CD4-positive, alpha-beta T cell treated with Interleukin-21 for 1 hour (primary cell): ENCODE measurements at places on chromosomes 12 and 14.

DNA sequence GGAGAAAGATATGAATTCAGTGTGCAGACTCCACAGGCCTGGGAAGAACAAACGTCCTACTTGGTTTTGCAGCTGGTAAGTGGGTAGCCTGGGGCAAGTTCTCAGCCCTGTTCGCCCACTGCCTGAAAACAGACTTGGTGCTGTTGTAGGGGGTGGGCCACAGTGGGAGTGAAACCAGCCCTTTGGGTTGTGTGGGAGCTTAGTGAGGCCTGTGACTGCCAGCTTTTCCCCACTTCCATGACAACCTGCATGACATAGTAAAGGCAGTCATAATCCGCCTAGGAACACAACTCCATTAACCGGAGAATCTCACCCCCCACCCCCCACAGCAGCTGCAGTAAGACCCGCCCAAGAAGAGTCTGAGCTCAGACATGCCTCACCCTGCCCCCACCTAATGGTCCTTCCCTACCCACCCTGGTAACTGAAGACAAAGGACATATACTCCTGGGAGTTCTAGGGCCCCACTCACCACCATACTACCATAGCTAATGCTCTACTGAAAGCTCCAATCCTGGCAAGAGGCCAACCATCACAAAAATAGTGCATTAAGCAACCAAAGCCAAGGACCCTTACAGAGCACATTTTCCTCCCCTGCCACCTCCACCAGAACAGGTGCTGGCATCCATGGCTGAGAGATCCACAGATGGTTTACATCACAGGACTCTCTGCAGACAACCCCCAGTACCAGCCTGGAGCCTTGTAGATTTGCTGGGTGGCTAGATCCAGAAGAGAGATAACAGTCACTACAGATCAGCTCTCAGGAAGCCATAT, 39.8 kb upstream of the LMNTD1 start:
- DNase-seq: no peak

- DNase-seq: no peak
Measured at GRCh38 chr14:79475887-79476532, 735.3 kb downstream of the DIO2 start.

DNA sequence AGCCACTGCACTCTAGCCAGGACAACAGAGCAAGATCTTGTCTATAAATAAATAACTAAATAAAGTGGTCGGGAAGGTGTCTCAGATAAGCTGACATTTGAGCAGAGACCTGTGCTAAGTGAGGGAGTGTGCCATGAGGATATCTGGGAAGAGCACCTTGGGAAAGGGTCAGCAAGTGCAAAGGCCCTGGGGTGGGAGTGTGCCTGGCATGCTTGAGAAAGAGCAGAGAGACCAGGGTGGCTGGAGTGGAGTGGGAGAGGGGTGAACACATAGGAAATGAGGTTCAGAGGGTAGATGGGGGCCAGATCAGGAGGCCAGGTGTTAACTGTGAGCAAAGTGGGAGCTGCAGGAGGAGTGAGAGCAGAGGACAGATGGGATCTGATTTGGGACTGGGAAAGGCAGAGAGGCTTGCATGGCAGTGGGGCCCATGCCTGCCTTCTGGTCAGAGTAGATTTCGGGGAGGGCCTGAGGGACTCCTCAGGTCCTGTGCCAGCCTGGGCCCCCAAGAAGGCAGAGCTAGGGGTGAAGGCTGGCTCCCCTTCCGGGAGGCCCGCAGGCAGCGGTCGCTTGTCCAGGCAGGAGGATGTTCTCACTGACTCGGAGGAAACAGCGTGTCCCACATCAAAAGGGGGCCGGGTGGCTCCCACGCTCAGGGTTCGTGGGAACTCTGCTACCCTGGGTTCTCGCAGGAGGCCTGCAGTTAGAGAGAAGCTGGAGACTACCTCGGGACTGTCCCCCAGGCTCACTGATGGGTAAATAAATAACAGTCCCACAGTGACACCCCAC, 32.6 kb downstream of the DTX1 start:
- peak; percentile 68 for DNase-seq

GRCh38 chr12:46522071-46522470, 149.5 kb upstream of the SLC38A2 start:
- no peak for DNase-seq

DNA sequence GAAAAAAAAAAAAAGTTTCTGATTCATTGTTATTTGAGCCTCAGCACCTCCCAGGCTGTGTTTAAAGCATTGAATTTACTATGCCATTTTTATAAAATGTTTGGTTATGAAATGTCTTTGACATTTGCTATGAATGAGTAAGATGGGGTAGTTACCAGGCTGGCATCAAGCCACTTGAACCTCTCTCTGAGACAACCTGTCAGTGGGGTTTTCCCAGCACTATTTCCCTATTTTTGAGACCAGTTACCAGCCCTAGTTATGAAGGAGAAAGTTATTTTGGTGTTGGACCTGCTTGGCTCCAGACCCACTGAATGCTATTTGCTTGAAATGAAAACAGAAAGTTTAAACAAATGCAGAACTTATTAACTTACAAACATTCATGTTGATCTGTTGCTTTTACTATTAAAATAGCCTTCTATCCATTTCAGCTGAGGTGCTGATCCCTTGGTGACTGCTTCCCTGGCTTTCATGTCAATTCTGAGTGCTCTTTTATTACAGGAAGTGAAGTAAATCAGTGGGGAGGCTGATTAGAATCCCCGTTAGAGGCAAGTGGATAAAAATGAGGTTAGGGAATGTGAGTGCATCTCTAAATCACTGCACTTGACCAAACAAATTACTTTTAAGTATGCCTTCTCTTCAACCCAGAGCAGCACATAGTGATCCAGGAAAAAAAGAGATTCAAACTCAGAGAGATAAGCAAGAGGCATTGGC, 37.8 kb downstream of the LLPH start:
- peak; percentile 17 for DNase-seq

DNA sequence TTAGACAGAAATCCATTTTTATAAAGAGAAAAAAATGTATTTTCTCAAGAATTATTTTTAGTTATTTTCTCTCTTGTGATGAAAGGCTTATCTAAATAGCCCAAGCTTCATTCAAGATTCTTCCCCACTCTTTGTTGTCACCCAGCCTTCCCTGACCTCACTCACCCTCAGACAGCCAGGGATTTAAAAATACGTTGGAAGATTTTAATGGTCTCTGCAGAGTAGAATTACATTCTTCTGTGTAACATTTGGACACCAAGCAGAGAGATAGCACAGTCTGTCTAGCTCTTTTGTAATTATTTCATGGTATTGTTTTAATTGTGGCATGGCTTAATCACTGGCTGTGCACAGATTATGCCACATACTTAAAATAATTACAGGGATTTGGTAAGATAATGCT, 130.3 kb downstream of the IGF1 start:
- DNase-seq: no peak

- no peak for DNase-seq
Measured at GRCh38 chr12:13961971-13962370, 19.4 kb downstream of the GRIN2B start.

- no peak for DNase-seq
Measured at GRCh38 chr14:57168138-57168679, 100.5 kb downstream of the EXOC5 start.

GRCh38 chr12:121139286-121139685, 6.6 kb downstream of the P2RX7 start:
- DNase-seq: no peak

DNA sequence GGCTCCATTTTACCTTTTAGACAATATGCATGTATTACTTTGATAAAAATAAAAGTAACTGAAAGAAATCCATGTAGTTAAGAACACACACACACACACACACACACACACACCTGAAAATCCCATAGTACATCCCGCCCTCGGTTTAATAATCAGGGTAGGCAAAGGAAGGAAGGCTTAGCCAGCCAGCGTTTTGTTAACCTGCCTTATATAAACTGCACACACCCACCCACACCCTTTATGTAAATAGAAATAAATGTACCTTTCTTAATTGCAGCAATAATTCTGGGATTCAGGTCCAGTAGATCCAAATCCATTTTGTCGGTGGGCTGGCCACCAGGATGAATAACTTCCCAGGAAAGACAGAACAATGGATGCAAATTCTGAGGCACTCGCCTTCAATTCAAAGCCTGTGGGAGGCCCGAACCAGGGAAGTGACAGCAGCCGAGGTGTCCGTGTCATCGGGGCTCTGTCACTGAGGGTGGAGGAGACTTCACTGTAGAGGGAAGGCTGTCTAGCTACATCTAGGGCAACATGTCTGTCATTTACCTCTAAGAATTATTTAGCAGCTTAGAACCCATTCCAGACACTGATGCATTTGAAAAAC, 4.4 kb downstream of the XRCC3 start:
- no peak for DNase-seq

- no peak for DNase-seq
Measured at GRCh38 chr14:99905121-99905520, 111.9 kb downstream of the EML1 start.

DNA sequence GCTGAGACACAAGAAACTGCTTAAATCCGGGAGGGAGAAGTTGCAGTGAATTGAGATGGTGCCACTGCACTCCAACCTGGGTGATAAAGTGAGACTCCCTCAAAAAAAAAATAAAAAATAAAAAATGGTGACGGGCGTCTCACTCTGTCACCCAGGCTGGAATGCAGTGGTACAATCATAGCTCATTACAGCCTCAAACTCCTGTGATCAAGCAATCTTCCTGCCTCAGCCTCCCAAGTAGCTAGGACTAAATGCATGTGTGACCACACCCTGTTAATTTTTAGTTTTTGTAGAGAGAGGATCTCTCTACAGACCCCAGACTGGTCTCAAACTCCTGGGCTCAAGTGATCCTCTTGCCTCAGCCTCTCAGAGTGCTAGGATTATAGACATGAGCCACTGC, 9.1 kb downstream of the SNX6 start:
- DNase-seq: no peak

DNA sequence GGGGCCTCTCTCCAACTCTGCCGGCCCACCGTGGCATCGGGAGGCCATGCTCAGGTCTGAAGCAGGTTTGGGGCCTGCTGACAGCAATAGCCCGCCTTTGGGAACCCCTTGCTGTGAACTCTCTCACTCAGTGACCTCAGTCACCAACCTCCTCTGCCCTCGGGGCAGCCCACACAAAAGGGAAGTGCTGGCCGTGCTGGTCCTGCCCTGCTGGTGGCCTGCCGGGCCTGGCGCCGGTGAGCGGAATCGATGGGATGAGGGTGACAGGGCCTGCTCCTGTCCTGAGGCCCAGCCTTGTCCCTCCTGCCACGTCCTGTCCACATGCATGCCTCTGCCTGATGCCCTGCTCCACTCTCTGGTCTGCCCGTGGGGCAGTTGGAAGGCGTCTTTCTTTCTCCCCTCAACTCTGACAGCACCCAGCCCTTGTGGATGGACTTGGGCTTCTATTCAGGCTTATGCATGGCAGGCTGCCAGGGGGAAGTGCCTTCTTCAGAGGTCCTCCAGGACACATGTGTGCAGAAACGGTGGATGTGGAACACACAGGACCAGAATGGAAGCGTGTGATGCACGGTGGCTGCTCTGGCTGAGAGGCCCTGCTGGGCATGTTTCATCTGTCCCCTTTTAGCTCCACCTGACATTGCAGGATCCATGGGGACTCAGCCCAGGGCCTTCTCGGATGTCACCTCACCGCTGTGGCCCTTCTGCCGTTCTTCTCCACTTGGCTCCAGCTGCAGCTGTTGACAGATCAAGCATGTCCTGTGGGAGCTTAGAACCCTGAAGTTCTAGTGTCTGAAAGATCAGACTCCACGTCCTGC, 31.9 kb downstream of the IL31 start:
- no peak for DNase-seq

DNA sequence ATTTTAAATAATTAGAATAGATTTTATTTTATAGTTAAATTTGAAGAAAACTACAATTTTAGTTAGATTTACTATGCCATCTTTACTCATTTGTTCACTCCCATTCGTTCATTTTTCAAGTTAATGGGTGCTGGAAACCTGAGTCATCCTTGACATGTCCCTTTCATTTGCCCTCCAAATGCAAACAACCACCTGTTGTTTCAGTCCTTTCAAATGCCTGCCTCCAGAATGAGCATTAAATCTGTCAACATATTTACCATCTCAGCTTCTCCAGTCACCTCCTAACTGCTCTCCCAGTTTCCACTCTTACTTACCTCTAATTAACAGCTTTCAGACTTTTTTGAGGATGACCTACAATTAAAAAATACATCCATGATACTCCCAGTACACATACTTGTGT, 375.5 kb downstream of the RAD51B start:
- DNase-seq: no peak
